Bronchial smooth muscle cell (primary cell): ENCODE measurements at places on chromosomes 7 and 10. TPM values are rescaled to one million over a fixed set of nuclear protein-coding genes. Genes with fewer than 3 reads are reported as not detected.

Gene SFR1
- 2.7 and 7.4 TPM in 2 replicates for total RNA-seq

Gene PNLIPRP2
- total RNA-seq = not detected in 2 replicates

Gene UBE3C
- 36.0 and 59.7 TPM in 2 replicates for total RNA-seq

Gene GLRX3
- total RNA-seq = 52.1 and 67.0 TPM in 2 replicates

Gene SORCS1
- total RNA-seq = not detected in 2 replicates

Gene LRRC18
- not detected in 2 replicates for total RNA-seq

Gene FAM25C
- total RNA-seq = not detected in 2 replicates

Gene HTR5A
- total RNA-seq = not detected in 2 replicates

Gene PITRM1
- 36.8 and 52.6 TPM in 2 replicates for total RNA-seq

Gene LRRC61
- total RNA-seq = 0.69 and 1.4 TPM in 2 replicates

Gene RADIL
- 0.26 and 0.32 TPM in 2 replicates for total RNA-seq

Gene UNCX
- total RNA-seq = not detected in 2 replicates

Gene SEC31B
- 3.3 and 3.9 TPM in 2 replicates for total RNA-seq

Gene CDK14
- total RNA-seq = 24.3 and 51.5 TPM in 2 replicates

Gene CADPS2
- total RNA-seq = 11.8 and 16.6 TPM in 2 replicates

Gene BICC1
- total RNA-seq = 74.9 and 78.8 TPM in 2 replicates

Gene ALOX5
- total RNA-seq = under 0.01 TPM in 1 of 2 replicates, not detected in the other

Gene TNKS2
- total RNA-seq = 44.0 and 53.0 TPM in 2 replicates
